ENCODE measurements at places on chromosomes 12 and 14. TPM values are rescaled to one million over a fixed set of nuclear protein-coding genes. Genes with fewer than 3 reads are reported as not detected.

DNA sequence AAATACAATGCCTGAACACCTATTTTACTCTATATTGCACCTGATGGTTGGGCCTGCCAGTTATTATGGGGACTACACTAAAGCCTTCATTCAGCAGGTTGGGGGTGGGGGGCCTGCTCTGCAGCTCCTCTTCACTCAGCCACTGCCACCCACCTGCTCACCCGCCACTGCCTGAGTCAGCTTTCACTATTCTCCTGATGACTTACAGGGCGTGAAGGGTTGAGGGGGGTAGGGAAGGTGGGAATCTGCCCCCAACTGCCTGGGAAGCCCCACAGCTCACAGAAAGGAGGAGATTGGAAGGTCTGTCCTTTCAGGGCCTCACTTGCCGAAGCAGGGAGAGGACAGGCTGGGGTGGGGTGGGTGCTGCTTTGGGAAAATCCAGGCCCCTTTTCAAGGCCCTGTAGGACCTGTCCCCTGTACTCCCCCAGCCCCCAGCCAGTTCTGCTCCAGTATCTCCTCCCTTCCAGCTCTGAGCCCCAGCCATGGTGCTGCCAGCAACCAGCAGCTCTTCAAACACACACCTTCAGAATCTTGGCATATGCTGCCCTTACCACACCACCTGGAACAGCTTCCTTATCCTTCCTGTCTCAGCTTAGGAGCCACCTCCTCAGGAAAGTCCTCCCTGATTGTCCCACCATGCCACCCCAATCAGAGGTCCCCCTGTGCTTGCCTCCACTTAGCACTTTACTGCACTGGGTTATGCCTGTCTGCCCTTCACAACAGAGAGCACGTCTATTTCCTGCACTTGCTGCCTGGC lies 33.1 kb downstream of the IRF2BPL start:
- no peaks in the 10 kb centered on the region for H3K36me3 ChIP-seq
- no peaks in the 10 kb centered on the region for H3K27me3 ChIP-seq
- no peak for DNase-seq

- DNase-seq: no peak
- no peaks in the 10 kb centered on the region for H3K27me3 ChIP-seq
- H3K36me3 ChIP-seq: no peaks in the 10 kb centered on the region
Observed at GRCh38 chr14:23695664-23695999, 59.5 kb downstream of the DHRS2 start.

DNA sequence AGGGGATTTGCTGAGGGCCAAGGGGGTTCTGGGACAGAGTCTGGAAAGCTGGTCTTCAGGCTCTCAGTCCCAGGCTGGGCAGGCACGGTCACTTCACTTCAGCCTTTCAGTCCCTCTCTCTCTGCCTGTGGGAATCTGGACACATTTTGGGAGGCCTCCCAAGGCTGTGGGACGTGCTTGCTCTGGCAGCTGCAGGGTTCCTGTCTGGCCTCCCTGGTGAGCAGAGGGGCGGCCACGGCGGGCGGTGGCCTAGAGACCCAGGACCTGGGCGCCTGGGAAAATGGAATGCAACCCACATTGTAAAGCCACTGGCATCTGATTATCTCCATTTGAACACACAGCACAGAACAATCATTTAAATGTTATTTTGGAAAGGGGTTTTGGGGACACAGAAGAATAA lies 10.1 kb upstream of the ALDH2 start:
- no peak for DNase-seq

DNA sequence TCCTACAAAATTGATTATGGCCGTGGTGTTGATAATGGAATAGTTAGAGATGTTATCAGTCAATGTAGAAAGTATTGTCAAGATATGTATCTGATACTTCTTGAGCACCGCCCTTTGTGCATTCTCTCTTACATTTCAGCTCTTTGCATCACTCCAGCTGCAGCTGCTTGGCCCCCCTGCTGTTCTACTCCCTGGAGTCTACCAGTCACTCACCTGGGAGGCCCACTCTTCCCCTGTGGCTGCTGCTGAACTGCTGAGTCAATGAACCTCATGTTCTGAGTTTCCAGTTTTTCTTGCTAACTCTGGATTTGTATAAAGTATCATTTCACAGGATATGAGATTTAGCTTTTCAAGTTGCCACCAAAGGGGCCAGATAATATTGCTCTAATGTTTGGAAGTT lies 312.8 kb upstream of the SLC16A7 start:
- H3K27me3 ChIP-seq: no peaks in the 10 kb centered on the region
- H3K27ac ChIP-seq: no peak overlapping the region
- H3K4me1 ChIP-seq: no peaks in the 10 kb centered on the region
- no peak overlapping the region for H3K4me3 ChIP-seq
- H3K36me3 ChIP-seq: no peaks in the 10 kb centered on the region

GRCh38 chr12:57268264-57268663 lies 17.3 kb upstream of the STAC3 start:
- no peak overlapping the region for H3K4me3 ChIP-seq
- H3K27ac ChIP-seq: no peak overlapping the region
- H3K4me1 ChIP-seq: no peaks in the 10 kb centered on the region

DNA sequence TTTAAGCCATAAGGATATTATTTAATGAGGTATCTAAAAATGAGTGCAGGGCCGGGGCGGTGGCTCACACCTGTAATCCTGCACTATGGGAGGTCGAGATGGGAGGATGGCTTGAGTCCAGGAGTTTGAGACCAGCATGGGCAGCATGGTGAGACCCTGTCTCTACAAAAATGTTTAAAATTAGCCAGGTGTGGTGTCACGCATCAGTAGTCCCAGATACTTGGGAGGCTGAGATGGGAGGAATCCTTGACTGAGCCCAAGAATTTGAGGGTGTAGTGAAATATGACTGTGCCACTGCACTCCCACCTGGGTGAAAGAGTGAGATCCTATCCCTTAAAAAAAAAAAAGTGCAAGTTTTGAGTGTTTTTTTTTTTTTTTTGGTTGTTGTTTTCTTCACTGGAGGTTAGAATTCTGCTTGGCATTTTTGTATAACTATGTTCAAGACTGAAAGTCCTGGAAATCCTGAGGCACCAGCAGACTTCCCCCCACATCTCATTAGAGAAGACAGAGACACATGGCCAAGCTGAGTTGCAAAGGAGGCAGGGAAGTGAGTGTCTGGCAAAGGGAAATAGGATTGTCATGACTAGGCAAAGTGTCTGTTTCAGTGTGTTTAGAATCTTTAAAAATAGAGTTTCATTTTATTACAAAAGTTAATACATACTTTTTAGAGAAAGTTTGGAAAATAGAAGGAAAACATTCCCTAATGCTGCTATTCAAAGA lies 53.5 kb upstream of the DUSP6 start:
- H3K36me3 ChIP-seq: no peaks in the 10 kb centered on the region
- DNase-seq: no peak
- H3K4me1 ChIP-seq: no peaks in the 10 kb centered on the region
- H3K27ac ChIP-seq: no peak overlapping the region

DNA sequence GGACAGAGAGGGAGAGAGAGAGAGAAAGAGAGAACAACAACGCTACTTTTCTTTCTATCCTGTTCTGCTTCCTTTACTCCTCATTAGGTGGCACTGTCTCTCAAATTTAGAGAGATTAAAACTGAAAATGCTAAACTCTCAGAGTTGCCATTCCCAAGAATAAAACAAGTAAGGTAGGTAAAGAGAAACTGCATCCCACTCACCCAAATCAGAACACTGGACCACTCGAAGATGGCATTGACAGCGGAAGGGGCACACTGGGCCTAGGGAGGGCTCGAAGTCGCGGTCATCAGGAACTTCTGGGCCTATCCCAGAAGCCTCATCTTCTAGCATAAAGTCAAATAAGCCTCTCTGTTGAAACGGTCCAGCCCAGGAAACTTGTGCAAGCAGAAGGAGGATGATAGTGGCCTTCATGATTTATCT lies 4.5 kb downstream of the DCN start:
- H3K27me3 ChIP-seq: no peaks in the 10 kb centered on the region
- peak overlapping the region; percentile 51 for H3K4me3 ChIP-seq
- H3K36me3 ChIP-seq: no peaks in the 10 kb centered on the region
- DNase-seq: no peak

GRCh38 chr12:3119192-3119755 lies 42.1 kb downstream of the TSPAN9 start:
- no peak overlapping the region for H3K4me3 ChIP-seq
- H3K27me3 ChIP-seq: no peaks in the 10 kb centered on the region
- peaks cover 60% of the 10 kb centered on the region for H3K4me1 ChIP-seq
- DNase-seq: no peak
- H3K36me3 ChIP-seq: no peaks in the 10 kb centered on the region

DNA sequence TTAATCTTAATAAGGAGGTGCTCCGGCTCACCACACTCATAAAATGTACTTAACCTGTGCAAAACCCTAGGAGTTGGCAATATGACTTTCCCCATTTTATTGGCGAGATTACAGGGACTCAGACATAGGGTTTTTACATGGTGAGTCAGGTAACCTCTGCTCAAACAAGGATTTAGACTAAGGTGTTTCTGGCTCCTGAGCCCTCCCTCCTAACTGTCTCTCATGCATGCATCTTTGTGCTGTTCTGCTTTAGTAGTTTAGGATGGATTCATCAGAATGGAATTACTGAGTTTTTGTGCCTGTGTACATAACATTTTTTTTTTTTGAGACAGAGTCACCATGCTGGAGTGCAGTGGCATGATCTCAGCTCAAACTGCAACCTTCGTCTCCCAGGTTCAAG lies 993.3 kb upstream of the TMEM132C start:
- no peak overlapping the region for H3K4me3 ChIP-seq
- no peaks in the 10 kb centered on the region for H3K4me1 ChIP-seq
- H3K27ac ChIP-seq: no peak overlapping the region
- no peaks in the 10 kb centered on the region for H3K36me3 ChIP-seq

FOXN4 gene
- not detected for total RNA-seq

DNA sequence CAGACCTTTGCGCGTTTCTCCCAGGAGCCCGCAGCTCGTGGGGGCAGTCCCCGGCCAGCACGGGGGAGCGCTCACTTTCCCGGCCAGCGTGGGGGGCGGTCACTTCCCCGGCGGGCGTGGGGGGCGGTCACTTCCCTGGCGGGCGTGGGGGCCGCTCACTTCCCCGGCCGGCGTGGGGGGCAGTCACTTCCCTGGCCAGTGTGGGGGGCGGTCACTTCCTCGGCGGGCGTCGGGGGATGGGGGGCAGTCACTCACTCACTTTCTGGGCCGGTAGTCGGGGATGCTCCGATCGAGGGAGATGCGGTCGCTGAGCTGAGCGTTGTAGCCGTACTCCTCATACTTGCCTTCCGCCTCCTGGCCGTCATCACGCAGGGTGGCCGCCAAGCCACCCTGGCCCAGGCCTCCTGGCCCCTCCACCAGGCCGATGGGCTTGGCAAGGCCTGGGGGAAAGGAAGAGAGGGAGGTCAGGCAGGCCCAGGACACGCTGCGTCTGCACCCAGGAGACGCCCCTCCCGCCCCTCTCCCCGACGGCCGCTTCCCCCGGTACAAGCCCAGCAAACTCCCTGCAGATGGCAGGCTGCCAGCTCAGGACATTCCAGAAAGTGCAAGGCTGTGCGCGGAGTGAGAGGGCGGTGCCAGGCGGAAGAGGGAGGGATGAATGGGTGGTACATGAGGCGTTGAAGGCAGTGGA lies 43.3 kb downstream of the GALNT9 start:
- DNase-seq: no peak
- peaks cover 7% of the 10 kb centered on the region for H3K27me3 ChIP-seq
- peak overlapping the region; percentile 13 for H3K27ac ChIP-seq
- peak overlapping the region; percentile 28 for H3K4me3 ChIP-seq
- H3K36me3 ChIP-seq: no peaks in the 10 kb centered on the region
- H3K4me1 ChIP-seq: peaks cover 10% of the 10 kb centered on the region

- no peaks in the 10 kb centered on the region for H3K27me3 ChIP-seq
- H3K36me3 ChIP-seq: no peaks in the 10 kb centered on the region
- H3K4me1 ChIP-seq: peaks cover 62% of the 10 kb centered on the region
- no peak for DNase-seq
Observed at GRCh38 chr14:68168460-68169109, 349.0 kb downstream of the RAD51B start.

DNA sequence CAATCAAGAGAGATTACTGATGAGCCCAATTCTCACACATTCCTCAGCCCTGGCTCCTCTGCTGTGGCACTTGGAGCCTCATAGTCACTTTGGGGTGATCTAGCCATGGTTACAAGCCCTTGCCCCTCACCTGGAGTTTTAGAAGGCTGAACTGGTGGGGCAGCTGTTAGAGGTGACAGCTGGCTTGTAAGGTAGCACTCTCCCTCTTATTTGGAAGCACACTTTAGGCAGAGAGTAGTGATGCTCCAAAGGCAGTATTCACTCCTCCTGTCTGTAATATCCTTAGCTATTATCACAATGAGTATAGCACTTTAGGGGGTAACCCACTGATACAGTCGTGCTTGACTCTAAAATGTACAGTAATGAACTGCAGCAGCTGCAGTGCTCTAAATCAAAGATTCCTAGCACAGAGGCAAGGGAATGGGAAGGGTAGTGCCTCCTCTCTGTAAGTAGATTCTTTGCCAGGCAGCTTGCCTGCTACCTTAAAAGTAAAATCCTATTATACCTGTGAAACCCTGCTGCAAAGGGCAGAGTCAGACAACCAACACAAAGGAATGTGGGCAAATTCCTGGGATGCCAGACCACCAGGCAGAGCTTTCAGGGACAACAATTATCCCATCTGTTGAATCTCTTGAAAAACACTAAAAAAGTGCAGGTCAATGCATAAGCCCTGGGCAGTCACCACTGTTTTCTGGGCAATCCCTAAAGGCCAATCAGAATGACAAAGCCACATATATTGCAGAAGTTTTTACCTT lies 336.3 kb downstream of the NOVA1 start:
- H3K4me1 ChIP-seq: no peaks in the 10 kb centered on the region
- H3K27ac ChIP-seq: no peak overlapping the region
- no peak overlapping the region for H3K4me3 ChIP-seq
- DNase-seq: no peak
- H3K36me3 ChIP-seq: no peaks in the 10 kb centered on the region

DNA sequence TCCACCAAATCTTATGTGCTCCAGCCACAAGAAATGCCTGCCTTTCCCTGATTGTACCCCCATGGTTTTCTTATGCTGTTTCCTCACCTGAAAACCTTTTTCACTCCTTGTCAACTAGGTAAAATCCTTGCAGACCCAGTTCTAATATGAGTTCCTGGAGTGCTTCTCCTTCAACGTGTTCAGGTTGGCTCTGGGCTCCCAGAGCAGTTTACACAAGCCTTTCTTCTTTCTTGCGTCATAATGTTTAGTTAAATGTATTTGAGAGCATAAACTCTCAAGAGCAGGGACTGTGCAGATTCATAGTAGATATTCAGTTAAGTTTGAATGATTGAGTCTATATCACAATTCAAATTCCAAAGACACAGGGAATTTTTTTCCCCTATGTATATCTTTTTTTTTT lies 484.8 kb upstream of the CCDC196 start:
- no peak overlapping the region for H3K4me3 ChIP-seq
- no peaks in the 10 kb centered on the region for H3K4me1 ChIP-seq
- no peak overlapping the region for H3K27ac ChIP-seq
- no peak for DNase-seq
- no peaks in the 10 kb centered on the region for H3K36me3 ChIP-seq
- no peaks in the 10 kb centered on the region for H3K27me3 ChIP-seq

TSPAN8 gene
- total RNA-seq: 2.9 TPM

DNA sequence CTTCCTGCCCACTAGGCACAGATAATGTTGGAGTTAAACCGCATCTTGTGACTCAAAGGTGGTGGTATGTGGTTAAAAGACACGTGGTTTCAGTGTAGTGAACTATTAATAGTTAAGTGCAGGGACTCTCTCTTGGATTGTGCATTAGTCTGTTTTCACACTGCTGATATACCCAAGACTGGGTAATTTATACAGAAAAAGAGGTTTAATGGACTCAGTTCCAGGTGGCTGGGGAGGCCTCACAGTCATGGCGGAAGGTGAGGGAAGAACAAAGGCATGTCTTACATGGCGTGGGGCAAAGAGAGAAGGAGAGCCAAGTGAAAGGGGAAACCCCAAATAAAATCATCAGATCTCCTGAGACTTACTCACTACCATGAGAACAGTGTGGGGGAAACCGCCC lies 362.3 kb downstream of the GLT1D1 start:
- peak; percentile 20 for DNase-seq
- H3K27me3 ChIP-seq: no peaks in the 10 kb centered on the region
- no peaks in the 10 kb centered on the region for H3K4me1 ChIP-seq
- H3K4me3 ChIP-seq: no peak overlapping the region
- no peaks in the 10 kb centered on the region for H3K36me3 ChIP-seq
- no peak overlapping the region for H3K27ac ChIP-seq
